Stimulated activated CD4-positive, alpha-beta T cell treated with anti-CD3 and anti-CD28 coated beads, Interleukin-2, amount 100 ng/mL, for 48 hours (primary cell): ENCODE measurements at places on chromosomes 7 and 10.
A peak's percentile ranks its signal among the peaks of the same experiment; 100 is the strongest.

- no peak for DNase-seq
These were observed 303.0 kb downstream of the MDFIC start for GRCh38 chr7:115224922-115225321.

GRCh38 chr7:95199779-95200558 lies 124.4 kb downstream of the PON1 start:
- no peak for DNase-seq

GRCh38 chr10:81101062-81101461 lies 563.4 kb downstream of the SH2D4B start:
- DNase-seq: no peak

GRCh38 chr10:97060441-97061084 lies 125.2 kb downstream of the SLIT1 start:
- DNase-seq: no peak

DNA sequence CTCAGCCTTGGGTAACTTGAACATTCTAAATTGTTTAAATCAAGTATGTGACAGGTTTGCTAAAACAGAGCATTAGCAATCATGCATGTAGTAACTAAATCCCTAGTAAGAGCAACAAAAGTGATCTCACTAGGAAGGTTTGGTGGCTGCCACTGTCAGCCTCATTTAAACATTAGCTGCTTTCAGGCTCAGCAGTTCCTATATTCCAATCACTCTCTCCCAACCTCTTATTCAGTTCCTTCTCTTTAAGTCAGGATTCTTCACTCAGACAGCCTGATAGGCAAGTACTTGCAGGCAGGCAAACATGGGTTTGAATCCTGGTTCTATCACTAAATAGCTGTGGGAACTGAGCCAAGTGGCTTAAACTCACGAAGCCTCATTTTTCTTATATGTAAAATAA lies 3.6 kb downstream of the CREB3L2 start:
- DNase-seq: no peak

GRCh38 chr7:26420422-26421019 lies 128.9 kb downstream of the SNX10 start:
- no peak for DNase-seq

DNA sequence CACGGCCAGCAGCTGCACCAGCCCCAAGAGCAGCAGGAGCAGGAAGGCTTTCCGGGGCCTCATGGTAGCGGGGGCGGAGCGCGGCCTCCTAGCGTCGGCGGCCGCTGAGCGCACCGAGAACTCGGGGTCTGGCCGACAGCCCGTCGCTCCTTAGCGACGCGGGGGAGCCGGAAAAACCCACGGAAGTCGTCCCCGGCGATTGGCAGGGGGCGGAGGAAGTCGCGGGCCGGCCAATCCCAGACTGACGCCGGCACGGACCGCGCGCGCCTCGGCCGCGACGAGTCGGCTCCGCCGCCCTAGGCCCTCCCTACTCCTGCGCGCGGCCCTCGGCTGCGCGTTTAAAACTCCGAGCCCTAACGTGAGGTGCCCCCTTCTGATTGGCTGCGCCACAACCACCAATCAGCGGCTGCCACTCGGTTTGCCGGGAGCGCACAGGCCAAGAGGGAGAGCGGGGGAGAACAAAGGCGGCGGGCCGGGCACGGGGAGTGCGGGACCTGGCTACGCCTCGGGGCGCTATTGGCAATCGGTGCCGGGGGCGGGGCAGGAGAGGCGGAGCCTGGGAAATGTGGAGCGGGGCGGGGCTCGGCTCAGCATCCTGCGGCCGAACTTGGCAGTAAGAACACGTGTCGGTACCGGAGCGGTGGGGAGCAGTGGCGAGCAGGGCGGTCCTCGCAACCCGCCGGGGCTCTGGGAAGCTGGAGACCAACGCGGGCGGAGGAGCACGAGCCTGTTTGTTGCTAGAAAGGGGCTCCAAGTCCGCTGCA lies at the start of gene PDIA4:
Gene PDIA4 (minus strand): TSS at position 160 of the 764 bp plus-strand sequence. CDS start 97 bp downstream, at position 63.
- DNase-seq: peak; percentile 100
